ENCODE measurements at places on chromosomes 2 and 18.
A peak's percentile ranks its signal among the peaks of the same experiment; 100 is the strongest.

DNA sequence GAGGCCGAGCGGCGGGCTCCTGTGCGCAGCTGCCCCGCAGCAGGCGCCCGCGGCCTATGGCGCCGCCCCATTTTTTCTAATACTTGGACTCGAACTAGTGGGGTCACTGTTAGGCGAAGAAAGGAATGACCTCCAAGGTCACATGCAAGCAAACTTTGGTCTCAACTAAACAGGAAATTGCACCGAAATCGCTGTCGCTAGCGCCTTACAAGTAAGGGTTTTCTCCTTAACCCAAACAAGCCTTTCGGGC lies 339 bp downstream of the ACAA2 start:
- no peak for DNase-seq

- DNase-seq: no peak
These were observed 813.3 kb downstream of the DCC start for GRCh38 chr18:53153281-53153680.

DNA sequence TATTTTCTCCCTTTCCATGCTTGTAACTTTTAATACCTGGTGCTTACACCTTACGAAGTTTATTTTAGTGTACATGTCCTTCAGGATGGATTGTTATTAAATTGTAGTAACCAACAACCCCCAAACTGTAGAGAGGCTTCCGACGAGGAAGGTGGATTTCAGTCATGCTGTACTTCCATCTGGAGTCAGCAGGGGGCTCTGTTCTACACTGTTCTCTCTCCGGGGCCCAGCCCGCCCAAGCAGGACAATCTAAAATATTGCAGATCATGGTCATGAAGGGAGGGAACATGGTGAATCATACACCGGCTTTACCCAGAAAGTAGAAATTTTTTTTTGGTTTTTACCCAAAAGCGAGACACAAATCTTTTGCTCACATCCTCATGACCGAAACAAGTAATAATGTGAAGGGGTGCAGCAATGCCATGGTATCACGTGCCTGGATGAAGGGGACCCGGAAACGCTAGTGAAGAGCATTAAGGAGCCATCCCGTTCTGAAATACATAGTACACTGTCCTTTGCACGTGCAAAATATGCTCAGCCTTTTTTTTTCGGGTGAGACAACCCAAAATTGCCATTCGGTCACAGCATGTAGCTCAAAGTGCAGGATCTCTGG lies 884.8 kb downstream of the EPHA4 start:
- DNase-seq: peak; percentile 9

DNA sequence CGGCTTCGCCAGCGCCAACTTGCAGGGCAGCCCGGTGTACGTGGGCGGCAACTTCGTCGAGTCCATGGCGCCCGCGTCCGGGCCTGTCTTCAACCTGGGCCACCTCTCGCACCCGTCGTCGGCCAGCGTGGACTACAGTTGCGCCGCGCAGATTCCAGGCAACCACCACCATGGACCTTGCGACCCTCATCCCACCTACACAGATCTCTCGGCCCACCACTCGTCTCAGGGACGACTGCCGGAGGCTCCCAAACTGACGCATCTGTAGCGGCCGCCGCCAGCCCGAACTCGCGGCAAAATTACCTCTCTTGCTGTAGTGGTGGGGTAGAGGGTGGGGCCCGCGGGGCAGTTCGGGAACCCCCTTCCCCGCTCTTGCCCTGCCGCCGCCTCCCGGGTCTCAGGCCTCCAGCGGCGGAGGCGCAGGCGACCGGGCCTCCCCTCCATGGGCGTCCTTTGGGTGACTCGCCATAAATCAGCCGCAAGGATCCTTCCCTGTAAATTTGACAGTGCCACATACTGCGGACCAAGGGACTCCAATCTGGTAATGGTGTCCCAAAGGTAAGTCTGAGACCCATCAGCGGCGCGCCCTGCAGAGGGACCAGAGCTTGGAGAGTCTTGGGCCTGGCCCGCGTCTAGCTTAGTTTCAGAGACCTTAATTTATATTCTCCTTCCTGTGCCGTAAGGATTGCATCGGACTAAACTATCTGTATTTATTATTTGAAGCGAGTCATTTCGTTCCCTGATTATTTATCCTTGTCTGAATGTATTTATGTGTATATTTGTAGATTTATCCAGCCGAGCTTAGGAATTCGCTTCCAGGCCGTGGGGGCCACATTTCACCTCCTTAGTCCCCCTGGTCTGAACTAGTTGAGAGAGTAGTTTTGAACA lies 15.1 kb downstream of the HOXD3 start:
- no peak for DNase-seq

GRCh38 chr2:216385478-216385877 lies 13.2 kb upstream of the MARCHF4 start:
- DNase-seq: no peak

DNA sequence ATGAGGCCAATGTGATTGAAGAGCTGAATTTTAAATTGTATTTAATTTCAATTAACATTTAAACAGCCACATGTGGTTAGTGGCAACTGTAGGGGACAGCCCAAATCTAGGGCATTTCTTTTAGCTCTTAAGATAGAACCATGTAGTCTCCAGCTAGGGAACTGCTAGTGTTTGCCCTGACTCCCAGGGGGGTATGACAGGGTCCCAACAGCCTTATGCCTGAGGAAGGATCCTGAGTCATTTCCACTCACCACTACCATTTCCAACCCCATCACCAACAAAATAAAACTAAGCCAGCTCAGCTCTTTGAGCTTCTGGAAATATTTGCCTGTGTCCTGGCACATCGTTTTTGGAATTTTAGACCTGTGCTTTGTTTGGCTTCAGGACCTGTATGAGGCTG lies 13.7 kb upstream of the GMCL1 start:
- no peak for DNase-seq

DNA sequence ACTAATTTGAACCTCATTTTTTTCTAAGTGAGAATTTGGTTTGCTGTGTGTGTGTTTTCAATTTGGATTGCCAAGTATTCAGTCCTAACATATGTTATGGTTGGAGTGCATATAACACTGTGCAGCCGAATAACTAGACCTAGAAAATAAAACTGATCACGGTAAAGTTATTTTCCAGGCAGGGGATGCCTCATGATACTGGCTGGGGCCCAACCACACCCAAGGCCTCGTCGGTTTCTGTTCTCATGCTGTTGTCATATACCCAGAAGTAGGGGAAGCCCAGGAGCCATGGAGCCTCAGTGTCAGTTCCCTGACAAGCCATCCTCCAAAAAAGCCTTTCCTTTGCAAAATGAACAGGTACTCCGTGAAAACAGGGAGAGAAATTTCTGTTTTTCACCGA lies 160.2 kb downstream of the GBX2 start:
- no peak for DNase-seq

DNA sequence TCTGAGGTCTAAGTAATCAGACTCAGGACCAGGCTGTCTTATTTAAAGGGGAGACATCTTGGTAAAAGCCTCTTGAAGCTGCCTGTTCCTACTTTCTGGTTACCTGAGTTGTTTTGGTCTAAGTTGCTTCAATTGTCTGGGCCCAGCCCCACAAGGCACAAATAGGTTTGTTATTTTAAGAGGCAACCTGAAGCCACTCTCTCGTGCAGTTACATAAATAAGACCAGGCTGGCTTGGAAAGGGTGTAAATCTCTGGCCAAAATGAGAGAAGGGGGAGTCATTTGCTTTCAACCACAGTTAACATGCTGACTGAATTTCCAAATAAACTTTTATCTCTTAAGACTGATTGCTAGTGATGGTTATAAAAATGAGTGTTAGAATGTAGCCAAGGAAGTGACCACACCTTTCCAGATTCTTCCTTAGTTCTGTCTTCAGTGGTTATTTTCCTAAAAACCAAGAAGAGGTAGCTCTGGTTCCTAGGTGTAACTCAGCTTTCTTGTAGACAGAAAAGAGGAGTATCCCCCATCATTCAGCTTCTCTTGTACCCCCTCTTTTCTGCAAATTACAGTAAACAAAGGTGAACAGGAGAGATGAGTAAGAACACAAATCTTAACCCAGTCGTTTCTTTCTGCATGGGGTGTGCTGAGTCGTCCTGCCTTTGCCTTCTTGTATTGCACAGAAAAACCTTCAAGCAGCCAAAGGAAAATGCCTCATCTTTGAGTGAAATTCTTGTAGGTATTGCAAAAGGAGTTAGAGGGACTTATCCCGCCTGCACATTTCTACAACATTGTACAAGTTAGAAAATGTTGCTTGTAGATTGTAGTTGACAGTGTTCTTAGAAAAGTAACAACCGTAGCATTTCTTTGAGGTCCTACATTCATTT lies 161.5 kb upstream of the NT5C1B start:
- DNase-seq: no peak

DNA sequence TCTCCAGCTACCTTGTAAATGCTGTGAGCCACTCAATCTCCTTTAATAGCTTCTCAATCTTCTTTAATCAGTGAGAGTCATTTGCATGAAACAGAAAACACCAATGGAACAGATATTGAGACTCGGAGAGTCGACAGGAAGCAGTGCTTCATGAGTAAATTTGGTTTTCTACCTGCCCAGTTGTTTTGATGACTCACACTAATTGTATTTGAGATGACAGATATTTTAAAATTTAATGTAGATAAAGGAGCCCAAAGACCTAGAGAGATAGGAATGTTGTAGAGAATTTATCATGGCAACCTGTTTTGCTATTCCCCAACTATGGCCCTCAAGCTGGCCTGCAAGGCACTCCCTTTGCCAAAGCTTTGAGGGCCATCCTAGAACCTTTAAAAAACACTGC lies 119.1 kb downstream of the CDC42EP3 start:
- DNase-seq: no peak

DNA sequence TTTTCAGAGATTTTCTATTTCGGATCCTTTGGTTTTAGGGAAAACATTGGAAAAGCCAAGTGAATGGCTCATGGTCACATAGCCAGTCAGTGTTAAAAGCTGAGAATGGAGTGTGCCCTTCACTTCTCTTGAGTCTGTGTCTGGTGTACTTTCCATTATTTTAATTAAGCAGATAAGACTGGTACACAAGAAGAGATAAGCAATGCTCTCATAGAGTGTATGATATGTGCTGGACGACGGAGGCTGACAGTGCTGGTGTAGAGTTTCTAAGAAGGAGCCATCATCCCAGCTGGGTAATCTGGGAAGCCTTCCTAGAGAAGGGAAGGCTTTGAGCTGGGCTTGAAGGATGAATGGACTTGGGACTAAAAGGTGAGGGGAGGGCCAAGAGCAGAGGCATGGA lies 93.3 kb downstream of the SPTBN1 start:
- no peak for DNase-seq

DNA sequence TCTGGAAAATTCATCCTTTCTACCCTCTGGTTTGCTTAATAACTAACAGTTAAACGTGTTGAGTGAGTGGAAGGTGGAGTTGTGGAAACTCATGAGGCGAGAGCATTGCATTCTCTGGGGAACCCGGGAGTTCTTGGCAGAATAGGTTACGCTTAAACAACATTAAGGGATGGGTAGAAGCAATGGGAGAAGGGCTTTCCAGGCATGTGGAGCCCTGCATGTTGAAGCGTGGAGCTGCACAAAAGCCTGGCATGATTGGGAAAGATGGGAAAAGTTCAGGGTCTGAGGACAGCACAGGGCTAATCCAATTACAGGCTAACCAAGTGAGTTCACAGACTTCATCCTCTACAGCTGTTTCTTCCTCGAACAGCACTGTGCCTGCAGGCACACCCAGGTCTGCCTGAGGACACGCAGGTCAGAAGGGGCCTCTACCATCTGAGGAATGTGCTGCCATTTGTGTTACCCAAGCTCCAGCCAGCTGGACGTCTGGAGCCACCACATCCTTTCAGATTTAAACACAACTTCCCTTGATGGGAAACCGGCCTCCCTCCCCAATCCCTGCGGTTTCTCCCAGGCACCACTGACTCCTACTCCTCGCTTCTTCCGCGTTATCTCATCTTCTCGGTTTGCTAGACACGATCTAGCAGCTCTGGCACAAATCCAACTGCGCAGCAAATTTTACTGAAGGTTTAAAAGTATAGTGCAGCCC lies 164.2 kb downstream of the ANTXR1 start:
- DNase-seq: no peak

- DNase-seq: no peak
These were observed 105.1 kb upstream of the ITGB6 start for GRCh38 chr2:160305081-160305750.

DNA sequence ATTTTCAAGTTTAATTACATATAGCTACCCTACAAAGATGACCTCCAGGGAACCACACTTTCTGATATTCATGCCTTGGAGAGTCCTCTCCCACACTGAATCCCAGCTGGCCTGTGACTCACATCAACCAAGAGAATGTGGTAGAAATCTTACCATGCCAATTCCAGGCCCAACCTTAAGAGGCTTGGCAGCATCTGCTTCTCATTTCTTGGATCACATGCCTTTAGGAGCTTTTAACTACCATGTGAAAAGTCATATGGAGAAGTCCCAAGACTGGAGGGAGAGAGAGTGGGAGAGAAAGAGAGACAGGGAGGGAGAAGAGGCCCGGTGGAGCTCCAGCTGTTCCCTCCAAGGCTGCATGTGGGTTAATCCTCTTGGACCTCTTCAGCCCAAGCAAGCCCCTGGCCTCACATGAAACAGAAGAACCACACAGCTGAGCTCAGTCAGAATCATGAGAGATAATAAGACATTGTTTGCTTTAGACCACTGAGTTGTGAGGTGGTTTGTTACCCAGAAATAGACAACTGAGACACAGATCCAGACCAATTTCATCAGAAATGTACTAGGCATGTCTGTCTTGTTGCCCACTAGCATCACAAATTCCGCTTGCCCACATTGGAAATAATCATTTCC lies 190.7 kb downstream of the MTCL1 start:
- no peak for DNase-seq

DNA sequence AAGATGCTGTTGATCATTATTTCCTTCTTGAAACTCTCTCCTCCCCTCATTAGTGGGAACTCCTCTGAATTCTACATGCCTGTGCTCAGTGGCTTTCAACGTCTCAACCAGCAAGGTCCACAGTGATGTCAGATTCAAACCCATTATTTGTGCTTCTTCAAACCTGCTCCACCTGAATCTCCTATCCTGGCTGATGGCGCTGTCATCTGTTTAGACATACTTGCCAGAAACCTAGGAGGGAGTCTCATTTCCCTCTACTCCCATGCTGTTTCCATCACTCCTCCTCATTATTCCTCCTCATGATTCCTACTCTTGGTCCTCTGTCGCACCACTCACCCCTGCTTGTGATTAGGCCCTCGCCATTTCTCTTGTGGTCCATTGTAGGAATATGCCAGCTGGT lies 2.9 kb upstream of the LPIN2 start:
- DNase-seq: no peak

GRCh38 chr2:73081181-73081671 lies 9.7 kb upstream of the SFXN5 start:
- no peak for DNase-seq

GRCh38 chr2:161344692-161345091 lies 36.5 kb downstream of the PSMD14 start:
- no peak for DNase-seq

All from iPS DF 19.7 (cell line).